ENCODE measurements at places on chromosomes 3 and 15. TPM values are rescaled to one million over a fixed set of nuclear protein-coding genes. Genes with fewer than 3 reads are reported as not detected.

DNA sequence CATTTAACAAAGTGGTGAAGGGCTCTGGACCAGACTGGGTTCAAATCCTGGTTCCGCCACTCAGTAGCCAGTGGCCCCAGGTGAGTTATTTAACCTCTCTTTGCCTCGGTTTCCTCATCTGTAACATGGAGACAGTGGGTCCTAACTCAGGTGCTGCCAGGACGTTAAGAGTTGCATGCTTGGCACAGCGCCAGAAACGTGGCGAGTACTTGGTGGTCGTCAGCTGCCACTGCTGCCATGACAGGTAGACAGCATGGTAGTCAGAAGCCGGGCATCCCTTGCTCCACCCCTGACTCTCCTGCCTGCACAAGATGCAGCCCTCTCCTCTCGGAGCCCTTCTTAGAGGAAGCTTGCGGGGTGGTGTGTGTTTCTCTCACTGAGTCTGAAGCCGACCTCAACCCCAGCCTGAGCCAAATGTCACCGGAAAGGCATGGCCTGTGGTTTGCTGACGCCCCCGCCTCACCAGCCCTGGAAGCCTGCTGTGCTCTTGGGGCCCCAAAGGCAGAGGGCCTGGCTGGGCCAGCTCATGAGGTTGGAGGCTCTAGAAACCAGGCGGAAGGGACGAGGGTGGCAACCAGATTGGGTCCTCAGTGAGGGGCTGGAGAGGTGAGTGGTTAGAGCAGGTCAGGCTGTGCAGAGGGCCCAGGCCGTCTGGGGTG is 160.8 kb upstream of the TLE3 start:
- DNase-seq: no peak

DNA sequence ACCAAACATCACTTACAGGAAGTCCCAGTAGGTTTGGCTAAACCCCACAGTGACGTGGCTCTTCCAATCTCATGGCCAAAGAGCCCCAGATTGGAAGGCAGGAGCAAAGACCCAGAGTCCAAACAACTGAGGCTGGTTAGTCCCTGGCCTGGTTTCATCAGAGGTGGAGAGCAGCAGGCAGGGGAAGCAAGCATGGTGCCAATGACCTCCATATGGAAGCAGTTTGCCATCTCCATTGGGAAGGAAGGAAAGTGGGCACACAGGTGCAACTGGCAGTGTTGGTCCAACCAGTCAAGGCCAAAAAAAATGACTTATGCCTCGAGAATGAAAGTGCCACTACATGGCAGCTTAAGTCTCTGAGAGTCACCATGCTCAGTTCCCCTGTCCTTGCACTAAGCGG is 175.9 kb downstream of the NTRK3 start:
- DNase-seq: no peak

GRCh38 chr3:122200661-122201060 is 17.2 kb downstream of the CASR start:
- no peak for DNase-seq

DNA sequence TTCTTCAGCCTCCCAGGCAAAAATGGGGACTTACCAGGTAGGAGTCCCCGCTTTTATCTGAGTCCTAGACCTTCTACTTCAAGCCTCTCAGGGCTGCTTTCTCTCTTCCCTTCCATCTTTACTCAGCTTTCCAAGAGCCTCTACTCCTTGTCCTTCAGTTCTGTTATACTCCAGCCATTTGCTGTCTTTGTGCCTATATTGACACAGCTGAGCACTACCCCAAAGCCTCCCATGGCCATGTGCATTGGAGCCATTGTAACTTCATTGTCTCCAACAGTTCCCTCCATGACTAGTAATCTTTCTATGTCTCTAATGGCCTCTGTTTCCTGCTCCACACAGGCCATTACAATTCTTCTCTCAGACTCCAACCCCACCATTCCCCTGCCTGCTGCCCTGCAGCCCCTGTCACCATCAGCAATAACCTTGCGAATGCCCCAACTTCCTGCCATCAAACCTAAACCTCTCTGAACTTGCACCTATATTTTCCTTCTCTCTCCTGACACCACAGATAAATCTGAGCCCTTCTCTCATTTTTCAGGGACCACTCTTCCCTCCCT is 77.9 kb upstream of the ADPGK start:
- DNase-seq: no peak

GRCh38 chr3:45143673-45144671 is 2.2 kb downstream of the CDCP1 start:
- no peak for DNase-seq

DNA sequence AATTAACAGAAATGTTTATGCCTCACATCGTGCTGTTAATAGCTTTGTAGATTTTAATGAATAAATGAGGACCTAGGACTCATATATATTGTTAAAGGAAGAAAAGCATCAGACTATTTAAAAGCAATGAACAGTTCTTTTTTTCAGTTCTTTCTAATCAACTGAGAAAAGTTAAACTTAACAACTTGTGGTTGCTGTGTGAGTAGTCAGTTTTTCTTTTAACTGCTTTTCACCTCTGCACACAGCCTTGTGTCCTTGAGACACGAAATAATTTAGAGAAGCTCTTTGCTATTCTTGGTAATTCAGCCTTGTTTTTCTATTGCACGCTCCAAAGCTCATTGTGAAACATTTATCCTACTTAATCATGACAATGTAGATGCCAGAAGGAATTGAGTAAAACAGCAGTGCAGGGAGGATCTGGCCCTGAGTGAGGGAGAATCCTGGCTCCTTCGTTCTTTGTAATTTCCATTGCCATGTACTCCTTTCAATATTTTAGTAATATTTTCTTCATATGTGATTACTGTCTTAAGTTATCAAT is 499.0 kb downstream of the PYDC2 start:
- peak; percentile 54 for DNase-seq

Gene ZNF619
- 5.1 TPM for total RNA-seq

GRCh38 chr15:61697796-61698195 is 362.5 kb downstream of the VPS13C start:
- DNase-seq: no peak

Gene KBTBD13
- not detected for total RNA-seq

Gene FETUB
- total RNA-seq: not detected

DNA sequence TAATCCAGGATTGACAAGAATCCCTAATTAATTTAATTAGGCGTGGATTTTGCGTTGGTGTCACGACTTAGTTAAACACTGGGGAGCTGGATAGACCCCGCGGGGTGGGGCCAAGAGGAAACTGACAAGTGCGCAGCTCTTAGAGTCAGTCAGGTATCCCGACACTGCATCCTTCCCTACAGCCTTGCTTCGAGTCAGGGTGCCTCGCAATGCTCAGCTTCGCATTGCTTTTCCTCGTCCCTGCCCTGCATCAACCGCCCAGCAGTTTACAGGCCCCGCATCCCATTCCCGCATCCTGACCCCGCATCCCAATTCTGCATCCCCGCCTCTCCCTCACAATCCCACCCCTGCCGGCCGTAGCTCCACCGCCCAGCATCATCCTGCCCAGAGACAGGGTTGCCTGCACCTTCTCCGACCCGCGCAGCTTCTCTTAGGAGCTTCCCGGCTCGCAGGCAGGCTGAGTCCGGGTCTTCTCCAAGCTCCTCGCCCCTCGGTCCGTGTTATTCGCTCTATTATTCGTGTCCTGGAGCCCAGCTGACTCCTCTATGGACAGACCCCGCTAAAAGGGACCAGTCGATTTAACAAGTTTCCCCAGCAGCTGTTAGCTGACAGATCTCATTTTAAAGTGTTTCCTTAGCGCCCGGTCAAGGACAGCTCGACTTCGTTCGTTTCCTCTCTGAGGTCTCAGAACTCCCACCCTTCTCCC is 699 bp upstream of the SHOX2 start:
- DNase-seq: no peak

Gene GRAMD2A
- 2.4 TPM for total RNA-seq

GRCh38 chr3:52518723-52519444 is 14.8 kb downstream of the NT5DC2 start:
- DNase-seq: no peak

Gene GOLGA6L10
- total RNA-seq: 0.84 TPM

- DNase-seq: no peak
These were observed 69.2 kb downstream of the KLHL25 start for GRCh38 chr15:85725564-85725963.

DNA sequence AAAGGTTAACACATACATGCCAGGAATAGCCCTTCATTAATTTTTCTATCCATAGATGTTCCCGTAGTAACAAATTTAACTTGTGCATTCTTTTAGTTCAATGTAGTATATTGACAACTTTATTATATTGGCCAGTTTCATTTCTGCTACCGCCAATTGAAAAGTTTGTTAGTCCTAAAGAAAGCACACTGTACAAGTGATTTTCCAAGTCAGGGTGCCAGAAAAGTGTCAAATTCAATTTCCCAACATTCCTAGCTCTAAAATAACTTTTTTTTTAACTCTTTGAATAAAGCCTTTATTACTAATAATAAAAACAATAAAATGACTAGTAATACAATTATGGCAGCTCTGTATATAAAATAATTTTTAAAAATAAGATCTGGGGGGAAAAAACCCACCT is 68.9 kb downstream of the IMPG2 start:
- DNase-seq: no peak

GRCh38 chr3:194584866-194585265 is 48.4 kb downstream of the TMEM44 start:
- no peak for DNase-seq

- no peak for DNase-seq
These were observed 15.7 kb downstream of the CAPN7 start for GRCh38 chr3:15221574-15222217.

Gene EFCC1
- 0.14 TPM for total RNA-seq

Gene CHRNA5
- 4.7 TPM for total RNA-seq

GRCh38 chr15:66284271-66284670 is 9.1 kb upstream of the DIS3L start:
- DNase-seq: no peak

DNA sequence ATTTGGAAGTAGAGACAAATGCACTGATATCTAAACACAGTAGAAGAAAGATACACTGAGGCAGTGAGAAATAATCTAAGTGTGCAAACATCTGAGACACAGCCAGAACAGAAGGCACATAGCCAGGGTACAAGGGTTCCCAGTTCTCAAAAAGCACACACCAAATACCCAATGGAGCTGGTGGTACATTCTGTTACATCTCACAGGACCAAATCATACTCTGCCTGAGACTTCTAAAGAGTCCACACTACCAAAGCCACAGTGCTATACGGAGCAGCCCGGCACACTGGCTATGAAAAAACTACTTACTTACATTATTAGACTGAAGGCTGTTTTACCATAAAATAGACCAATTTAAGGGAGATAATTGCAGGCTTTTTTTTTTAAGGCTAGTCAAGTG is 19.3 kb downstream of the CLPX start:
- DNase-seq: no peak

Gene ALDH1A2
- 29.7 TPM for total RNA-seq

DNA sequence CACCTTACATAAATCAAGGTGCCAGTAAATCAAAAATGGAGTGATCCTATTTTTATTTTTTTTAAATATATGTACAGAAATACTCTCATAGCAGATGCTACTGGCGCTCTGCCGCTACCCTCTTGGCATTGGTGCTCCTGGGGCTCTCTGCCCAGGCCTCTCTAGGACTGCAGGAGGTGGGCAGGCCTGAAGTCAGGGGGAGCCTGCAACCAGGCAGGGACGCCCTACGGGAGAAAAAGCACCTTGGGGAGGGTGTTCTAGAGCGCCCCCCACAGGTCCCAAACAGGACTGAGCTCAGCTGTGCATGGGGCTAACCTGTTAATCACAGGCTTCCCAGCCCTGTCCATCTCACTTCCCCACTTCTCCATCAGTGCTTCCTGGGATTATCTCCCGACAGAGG is 192.5 kb downstream of the SHQ1 start:
- DNase-seq: no peak

- no peak for DNase-seq
These were observed 36.4 kb upstream of the BOC start for GRCh38 chr3:113174801-113175485.

- DNase-seq: no peak
These were observed 204.0 kb downstream of the TAFA4 start for GRCh38 chr3:68728343-68728742.

DNA sequence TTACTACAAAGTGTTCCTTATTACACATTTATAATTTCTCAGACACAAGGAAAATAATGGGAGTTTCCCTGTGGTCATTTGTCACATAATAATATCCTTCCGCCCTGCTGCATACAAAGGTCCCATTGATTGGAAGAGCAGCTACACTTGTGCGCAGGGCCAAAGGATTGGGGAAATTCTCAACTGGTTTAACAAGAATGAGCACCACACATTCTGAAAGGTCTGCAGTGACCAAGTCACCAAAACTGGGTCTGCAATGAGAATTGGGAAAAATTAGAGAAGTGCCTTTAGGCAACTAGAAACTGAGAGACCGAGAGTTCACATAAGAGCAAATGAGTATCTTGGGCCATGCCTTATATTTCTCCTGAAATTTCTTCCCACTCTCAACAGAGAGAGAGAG is 98.2 kb upstream of the NR2F2 start:
- DNase-seq: no peak

Gene HIGD2B
- not detected for total RNA-seq

Gene CHRNA7
- total RNA-seq: 4.8 TPM

DNA sequence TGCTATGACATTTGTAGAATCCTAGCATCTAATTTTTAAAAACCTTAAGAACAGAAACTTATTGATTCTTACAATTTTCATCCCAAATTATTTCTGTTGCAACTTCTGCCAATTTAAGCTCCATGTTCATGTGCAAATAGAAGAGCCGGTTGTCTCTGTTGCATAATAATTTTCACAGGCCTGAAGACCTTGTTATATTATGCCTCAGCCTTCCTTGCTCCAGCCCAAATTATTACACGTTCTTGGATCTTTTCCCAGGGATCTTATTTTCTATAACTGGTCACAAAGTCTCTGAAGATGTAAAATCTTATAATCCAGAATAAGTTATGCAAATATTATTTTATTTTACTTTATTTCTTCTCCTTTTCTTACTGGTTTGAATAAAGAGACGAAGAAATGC is 210.7 kb upstream of the DPH6 start:
- DNase-seq: no peak

Gene CHRM5
- total RNA-seq: not detected

Gene FAM107A
- not detected for total RNA-seq

Gene SLC24A5
- total RNA-seq: not detected

DNA sequence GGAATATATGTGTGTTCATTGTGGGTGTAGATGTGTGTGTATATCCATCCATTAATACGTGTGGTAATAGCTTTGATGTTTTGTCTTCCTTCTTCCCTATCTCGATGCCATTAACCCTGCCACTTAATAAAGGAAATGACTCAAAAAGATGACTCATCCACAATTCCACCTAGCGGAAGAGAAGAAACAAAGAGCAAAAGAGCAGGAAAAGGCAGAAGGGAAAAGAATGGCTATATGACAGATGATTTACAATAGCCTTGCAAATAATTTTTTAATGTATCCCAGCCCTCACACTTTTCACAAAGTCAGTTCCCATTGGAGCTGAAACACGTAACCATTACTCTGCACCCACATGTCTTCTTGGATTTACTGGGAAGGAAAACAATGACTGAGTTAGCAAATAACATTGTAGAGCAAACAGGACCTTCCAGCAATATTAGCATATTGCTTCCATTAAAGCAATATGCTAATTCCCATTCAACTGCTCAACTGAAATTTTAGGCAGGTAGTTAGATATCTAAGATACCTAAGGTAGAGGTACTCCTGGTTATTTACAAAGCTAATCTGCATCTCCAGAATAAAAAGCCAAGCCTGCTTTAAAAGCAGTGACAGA is 197.2 kb downstream of the KCNAB1 start:
- peak; percentile 51 for DNase-seq

Data from kidney epithelial cell (primary cell).